ENCODE measurements at places on chromosomes 6 and 20.

- DNase-seq: no peak
Measured at GRCh38 chr6:154689493-154690255, 43.5 kb upstream of the SCAF8 start.

DNA sequence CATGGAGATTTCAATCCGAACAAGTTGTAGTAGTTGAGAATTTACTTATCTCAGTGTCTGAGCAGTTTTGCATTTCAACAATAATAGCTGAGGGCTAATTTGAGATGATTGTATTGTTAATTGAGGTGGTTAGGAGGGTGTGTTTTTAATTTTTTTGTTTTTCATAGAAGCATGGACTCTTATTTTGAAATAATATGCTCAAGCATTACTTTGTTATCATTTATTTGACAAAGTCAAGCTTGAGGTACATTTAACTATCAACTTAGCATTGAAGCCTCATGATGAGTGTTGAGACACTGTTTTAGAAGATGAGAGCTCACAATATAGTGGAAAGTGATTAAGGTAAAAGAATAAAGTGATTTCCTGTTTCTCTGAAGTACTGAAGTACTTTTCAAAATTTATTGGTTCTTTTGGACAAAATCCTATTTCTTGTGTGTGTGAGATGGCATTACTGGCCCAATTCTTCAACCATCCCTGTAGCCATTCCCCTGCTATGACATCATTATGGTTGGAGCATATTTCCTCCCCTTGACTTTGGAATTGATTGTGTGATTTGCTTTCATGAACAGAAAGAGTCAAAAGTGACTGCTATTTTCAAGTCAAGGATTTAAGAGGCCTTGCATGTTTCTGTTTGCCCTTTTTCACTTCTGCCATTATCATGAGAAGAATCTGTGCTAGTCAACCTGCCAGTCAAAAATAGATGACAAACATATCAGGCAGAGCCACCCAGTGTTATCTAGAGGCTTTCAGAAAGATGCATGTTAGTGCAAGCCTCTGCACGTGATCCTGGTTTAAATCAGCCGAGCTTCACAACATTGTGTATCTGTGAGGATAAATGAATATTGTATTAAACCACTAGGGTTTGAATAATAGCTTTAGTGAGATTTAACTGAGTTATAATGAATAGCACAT, 1112.3 kb upstream of the CITED2 start:
- no peak for DNase-seq

- no peak for DNase-seq
Measured at GRCh38 chr6:157763129-157763903, 59.7 kb upstream of the SNX9 start.

GRCh38 chr6:125554456-125554855, 195.0 kb upstream of the HEY2 start:
- DNase-seq: no peak

DNA sequence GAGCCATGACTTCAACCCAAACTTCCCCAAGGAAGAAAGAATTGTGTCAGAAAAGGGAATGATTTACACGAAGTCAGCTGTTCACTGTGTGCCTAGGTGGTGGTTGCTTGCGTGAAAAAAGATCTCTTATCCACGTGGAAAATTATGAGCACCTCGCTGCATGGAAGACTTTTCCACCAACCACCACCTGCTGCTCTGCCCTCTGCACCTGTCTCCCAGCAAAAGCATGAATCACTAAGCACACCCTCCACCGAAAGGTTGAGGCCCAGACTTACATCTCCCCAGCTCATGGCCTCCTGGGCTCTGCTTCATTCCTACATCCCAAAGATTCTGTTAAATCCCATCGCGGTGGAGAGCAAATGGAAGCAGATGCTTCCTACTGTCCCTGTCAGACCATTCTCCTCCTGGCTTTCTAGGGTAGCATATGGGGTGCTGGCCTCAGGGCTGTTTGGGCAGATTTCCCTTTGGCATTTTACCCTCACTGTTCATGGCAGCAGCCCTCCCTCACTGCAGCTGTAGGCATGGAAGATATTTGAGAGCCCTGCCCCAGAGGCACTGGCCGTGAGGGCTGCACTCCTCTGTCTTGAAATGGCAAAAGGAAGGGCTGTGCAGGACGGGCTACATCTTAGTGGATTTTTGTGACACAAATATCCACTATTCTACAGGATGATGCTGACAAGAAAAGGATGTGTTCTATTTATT, 37.6 kb upstream of the CST5 start:
- DNase-seq: no peak

GRCh38 chr20:10846766-10847165, 173.0 kb upstream of the JAG1 start:
- no peak for DNase-seq

- no peak for DNase-seq
Measured at GRCh38 chr6:158668707-158669103, 18.9 kb downstream of the SYTL3 start.

Data from ecto neural progenitor cell (in vitro differentiated cells).